ENCODE measurements at places on chromosomes 4 and X.

GRCh38 chr4:156766846-156767245 is 204.8 kb downstream of the PDGFC start:
- no peak for DNase-seq

GRCh38 chrX:105837232-105837631 is 14.9 kb downstream of the NRK start:
- no peak for DNase-seq

DNA sequence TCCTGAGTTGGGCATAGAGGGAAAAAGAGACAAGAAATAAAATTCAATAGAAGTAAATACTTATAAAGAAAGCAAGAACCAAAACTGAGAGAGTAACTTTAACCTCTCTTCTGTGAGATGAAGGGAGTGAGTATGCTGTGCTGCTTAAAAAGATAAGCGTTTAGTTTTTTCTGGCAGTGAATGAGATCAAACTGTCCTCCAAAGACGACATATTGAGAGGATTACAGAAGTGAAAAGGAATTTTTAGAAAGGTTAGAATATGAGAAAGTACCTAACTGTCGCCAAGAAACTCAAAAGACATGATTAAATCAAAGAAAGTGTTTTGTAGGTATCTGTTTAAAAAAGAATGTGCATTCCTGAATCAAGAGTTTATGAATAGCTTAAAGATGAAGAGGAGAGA is 16.0 kb downstream of the GAB1 start:
- DNase-seq, result no peak

DNA sequence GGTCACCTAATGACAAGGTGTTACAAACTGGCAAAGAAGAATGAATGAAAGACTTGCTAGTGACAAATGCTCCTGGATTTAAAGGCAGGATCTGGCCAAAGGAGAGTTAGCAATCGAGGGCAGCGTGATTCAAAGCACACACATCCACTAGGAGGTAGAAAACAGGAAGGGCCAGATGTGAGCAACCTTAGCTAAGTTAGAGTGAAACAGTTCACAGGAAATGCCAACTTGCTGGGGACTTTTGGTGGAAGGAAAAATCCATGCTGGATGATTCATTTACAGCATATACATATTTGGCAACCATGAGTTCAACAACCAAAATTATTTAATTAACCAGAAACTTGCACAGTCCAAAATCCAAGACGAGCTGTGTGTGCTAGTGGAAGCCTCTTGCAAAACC is 276.9 kb downstream of the PTTG2 start:
- no peak for DNase-seq

GRCh38 chr4:123651536-123652180 is 255.1 kb downstream of the SPRY1 start:
- no peak for DNase-seq

DNA sequence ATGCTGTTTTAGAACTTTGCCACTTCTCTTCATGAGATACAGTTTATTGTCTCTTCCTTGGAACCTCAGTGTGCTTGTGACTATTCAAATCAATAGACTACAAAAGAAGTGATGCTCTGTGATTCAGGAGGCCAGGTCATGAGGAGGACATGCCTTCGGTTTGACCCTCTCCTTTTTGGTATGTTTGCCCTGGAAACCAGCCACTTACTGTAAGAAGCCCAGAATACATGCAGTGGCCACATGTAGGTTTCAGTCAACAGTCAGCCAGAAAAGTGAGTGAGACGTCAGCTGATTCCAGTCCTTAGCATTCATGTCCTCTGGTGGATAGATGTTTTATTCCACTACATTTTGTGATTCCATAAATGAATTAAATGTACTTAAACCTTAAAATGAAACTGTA is 328.7 kb downstream of the PCDH18 start:
- DNase-seq, result no peak

DNA sequence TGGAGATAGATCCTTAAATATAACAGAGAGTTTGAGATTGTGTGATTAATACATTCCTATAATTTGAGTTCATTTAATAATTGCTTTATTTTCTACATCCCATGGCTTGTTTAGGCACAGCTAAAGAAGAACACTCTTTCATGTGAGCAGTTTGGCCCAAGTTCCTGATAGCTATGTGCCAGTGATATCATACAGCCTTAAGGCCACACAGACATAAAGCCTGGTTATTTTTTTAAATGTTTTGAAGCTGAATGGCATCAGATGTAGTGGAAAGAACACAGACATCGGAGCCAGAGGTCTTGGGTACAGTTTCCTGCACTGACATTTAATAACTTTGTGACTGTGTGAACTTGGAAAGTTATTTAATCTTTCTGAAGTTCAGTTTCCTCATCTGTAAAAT is 7.0 kb upstream of the NDNF start:
- no peak for DNase-seq

DNA sequence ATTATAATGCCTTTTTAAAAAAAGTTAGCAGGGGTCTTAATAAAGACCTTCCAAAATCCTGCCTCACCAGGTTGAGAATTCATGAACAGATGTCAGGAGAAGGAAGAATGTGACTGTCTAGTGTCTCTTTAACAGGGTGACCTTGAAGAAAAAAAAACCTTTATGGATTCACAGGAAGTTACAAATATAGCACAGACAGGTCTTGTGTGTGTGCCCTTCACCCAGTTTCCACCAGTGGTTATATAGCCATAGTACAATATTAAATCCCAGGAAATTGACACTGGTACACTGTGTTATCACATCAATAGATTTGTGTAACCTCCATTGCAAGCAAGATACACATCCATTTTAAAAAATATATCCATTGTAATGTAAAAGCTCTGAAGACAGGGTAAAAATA is 43.7 kb downstream of the HADH start:
- DNase-seq, result no peak

GRCh38 chr4:76306882-76307659 is 538 bp downstream of the STBD1 start:
- DNase-seq, result no peak

- no peak for DNase-seq
Observed at GRCh38 chr4:19051831-19052230, 1030.3 kb upstream of the LCORL start.

DNA sequence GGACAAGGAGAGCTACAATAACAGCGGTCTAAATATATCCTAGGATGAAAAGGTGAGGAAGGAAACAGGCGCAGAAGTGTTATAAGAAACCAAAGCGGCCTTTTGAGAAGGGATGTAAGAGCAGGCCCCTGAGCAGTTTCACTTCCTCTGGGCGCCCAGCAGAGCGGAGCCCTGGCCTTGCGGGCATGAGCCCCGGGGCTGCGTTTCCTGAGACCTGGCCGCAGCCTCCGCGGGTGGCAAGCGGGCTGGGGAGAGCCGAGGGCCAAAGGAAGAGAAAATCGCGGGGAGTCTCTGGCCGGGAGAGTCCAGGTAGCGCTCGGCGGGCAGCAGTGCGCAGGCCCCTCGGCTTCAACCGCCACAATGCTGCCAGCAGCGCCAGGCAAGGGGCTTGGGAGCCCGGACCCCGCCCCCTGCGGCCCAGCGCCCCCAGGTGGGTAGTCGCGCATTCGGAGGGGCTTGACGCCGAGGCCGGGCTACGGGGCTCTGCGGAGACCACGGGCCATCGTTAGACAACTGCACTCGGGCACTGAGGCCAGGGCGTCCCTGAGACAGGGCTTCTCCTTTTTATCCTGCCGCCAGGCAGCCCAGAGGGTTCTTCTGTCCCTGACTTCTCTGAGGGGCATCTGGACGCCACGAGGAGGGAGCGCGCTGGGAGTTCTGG is at the start of gene BANK1:
Gene BANK1 (plus strand): TSS at position 210 of the 661 bp plus-strand sequence. CDS start 151 bp downstream, at position 361.
- DNase-seq, result no peak

GRCh38 chr4:3807822-3808496 is 41.8 kb downstream of the ADRA2C start:
- DNase-seq, result no peak

GRCh38 chr4:87035881-87036509 is 101.2 kb downstream of the AFF1 start:
- no peak for DNase-seq

- DNase-seq, result no peak
Observed at GRCh38 chrX:141158084-141158483, 18.8 kb downstream of the LDOC1 start.

- DNase-seq, result no peak
Observed at GRCh38 chrX:16610121-16610621, 39.8 kb upstream of the S100G start.

DNA sequence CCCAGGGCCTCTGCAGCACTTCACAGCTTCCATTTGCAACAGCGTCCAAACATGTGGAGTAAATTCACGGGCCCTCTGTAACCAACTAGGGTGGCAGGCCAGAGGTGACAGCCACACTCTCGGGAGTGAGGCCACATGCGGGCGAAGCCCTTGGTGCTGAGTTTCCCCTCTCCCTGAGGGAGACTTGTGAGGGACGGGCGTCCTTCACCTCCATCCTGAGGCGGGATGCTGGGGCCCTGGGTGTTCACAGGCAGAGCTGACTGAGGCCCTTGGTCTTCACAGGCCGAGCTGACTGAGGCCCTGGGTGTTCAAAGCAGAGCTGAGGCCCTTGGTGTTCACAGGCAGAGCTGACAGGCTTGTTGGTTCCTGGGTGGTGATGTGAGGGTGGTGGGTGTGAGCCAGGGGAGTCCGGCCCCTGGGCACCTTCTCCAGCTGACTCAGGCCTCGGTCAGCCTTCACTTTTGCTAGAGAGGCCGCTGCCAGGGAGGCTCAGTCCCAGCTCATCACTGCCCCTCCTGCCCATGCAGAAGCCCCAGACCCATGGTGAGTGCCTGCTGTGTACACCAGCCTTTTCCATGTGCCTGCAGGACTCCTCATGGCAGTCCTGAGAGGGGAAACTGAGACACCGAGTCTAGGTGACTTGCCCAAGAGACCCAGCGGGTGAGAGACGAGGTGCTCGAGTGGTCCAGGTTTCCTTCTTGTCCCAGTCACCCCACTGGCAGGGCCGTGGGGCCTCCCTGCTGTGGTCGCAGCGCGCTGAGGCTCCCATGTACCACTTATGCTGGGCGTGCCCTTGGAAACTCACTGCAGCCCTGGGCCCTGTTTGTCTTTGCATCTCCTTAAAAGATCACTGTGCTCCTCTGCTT is 8.5 kb downstream of the WFS1 start:
- no peak for DNase-seq

- no peak for DNase-seq
Observed at GRCh38 chrX:145816601-145817315, 871 bp upstream of the SLITRK2 start.

- peak; percentile 2 for DNase-seq
Observed at GRCh38 chr4:80492761-80493160, 157.2 kb downstream of the CFAP299 start.

DNA sequence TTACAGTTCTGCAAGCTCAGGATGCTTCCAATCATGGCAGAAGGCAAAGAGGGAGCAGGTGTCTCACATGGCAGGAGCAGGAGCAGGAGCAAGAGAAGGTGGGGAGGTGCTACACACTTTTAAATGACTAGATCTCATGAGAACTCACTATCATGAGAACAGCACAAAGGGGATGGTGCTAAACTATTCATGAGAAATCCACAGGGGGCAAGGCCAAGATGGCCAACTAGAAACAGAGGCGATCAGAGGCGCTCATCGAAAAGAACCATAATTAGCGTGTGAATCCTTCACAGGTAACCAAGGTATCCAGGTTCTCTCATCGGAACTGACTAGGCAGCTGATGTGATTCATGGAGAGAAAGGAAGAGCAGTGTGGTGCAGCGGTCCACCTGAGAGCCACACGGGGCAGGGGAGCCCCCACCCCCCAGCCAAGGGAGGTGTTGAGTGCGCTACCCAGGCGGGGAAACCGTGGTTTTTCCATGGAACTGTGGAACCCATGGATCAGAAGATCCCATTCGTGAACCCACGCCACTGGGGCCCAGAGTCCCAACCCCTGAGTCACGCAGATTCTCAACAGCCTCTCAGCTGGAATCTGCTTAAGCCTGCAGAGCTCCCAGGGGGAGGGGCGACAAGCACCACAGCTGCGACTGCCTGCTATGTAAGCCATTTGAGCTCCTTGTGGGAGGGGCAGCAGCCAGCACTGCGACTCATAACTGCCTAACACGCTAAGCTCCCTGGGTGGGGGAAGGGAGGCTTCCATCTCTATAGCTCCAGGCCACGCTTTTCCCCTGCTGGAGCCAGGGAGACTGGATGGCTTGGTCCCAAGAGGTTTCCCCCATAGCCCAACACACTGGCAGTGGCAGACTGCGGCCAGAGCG is 46.7 kb downstream of the FGF16 start:
- DNase-seq, result no peak

- DNase-seq, result peak; percentile 42
Observed at GRCh38 chrX:130024127-130024526, 41.7 kb downstream of the BCORL1 start.

DNA sequence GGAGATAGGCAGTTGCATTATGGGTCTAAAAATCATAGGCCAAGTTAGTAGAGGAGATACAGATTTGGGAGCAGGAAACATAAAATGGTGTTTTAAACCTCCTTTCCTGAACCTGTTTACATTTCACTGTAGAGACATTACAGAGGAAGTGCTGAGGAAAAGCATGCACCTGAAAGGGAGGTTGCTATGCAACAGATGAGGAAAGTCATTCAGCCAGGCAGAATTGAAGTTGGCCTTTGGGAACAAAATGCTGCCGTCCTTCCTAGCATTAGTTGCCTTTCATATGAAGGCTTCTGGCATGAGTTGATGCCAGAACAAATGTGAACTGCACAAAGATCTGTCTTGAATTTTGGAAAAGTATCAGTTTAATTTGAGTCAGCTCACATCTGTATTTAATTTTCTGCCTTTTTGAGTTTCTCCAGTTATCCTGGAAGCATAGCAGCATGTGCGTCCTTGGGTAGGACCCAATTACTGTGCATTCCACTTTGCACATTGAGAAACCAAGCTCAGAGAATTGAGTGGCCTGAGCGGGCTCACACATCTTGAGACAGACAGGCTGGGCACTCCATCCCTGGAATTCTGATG is 38.2 kb downstream of the MAGED1 start:
- DNase-seq, result no peak

DNA sequence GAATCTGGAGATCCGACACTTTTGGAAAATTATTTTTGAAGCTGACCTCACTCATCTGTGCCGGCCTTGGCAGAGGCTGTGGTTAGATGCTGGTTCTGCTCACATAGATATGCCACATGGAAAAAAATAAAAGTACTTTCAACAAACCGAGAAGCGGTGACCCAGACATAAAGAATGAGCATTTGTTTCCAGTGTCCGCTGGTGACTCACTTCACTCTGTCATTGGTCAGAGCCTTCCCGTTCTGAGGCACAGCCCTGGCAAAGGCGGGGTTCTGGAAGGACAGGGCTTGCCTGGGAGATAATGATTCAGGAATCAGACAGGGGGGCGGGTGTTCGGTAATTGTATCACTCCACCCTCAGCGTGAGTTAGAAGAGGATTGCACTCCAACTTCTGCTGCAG is 172.4 kb upstream of the MXRA5 start:
- DNase-seq, result no peak

- no peak for DNase-seq
Observed at GRCh38 chr4:148854203-148854602, 412.0 kb upstream of the NR3C2 start.

- DNase-seq, result no peak
Observed at GRCh38 chr4:23015821-23016220, 323.1 kb downstream of the GBA3 start.

GRCh38 chrX:2608638-2609430 is 82.3 kb upstream of the CD99 start:
- DNase-seq, result peak; percentile 65

DNA sequence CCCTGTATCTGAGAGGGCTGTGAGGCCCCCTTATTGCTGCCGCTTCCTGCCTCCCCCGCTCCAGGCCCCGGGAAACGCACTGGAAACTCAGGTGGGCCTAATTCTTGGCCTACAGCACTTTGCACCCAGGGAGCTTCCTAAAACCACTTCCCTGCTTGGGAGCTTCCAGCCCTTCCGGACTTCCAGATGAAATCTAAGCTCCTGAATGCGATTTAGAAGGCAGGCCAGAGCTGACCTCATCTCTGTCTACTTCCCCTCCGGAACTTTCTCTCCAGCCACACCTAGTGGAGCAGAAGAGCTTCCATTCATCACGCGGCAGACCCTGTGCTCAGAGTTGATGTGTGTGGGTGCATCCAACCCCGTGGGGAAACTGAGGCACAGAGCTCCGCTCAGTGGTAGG is 84.2 kb downstream of the SORCS2 start:
- DNase-seq, result no peak
